NCI-H345 (cell line): ENCODE measurements at places on chromosomes 6 and 20.

GRCh38 chr20:48467622-48468021, 360.2 kb downstream of the PREX1 start:
- DNase-seq, result no peak

GRCh38 chr20:8213831-8214587, 81.9 kb downstream of the PLCB1 start:
- DNase-seq, result no peak

DNA sequence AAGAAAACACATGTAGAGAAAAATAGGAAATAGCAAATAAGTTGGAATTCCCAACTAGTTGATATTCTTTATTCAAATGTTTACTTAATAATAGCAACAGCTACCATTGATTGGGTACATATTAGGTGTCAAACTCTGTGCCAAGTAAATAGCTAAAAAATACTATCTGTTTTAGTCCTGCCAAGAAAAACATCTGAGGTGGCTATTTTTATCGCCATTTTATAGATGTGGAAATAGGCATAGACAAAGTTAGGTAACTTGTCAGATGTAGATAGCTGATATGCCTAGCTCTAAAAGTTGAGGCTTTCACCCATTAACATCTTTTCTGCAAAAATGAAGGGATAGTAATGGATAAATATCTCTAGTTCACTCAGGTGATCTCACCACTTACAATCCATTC, 549.2 kb upstream of the ID4 start:
- DNase-seq, result no peak

DNA sequence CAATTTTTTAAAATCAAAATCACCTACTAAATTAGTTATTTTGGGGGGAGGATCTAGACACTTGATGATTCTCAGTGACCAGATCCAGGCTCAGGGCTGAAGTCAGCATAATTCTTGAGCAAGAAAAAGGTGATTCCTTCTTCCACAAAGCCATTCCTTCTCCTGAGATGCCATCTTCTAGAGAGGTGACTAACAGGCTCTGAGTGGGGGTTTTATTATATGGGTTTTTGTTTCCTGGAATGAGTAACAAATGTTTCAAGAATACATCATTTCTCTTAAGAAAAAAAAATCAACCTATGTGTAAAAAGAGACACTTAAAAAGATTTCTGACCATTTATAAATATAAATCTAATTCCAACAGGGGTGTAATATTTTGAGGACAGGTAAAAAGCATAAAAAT, 154.3 kb downstream of the NFATC2 start:
- DNase-seq, result no peak

DNA sequence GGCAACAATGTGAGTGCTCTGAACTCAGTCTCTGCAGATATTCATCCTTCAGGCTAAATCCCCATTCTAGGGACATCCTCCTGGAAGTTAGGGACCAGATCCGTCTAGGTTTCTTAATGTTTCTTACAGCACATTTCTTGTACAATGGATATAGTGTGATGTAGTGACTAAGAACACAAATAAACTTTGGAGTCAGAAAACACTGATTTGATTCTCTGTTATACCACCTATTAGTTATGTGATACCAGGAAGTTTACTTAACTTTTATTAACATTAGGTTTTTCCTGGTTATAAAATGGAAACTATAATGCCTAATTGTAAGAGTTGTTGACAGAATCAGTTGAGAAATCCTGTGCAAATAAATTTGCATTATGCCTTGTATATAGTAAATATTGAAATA, 57.6 kb upstream of the KCNQ5 start:
- no peak for DNase-seq

DNA sequence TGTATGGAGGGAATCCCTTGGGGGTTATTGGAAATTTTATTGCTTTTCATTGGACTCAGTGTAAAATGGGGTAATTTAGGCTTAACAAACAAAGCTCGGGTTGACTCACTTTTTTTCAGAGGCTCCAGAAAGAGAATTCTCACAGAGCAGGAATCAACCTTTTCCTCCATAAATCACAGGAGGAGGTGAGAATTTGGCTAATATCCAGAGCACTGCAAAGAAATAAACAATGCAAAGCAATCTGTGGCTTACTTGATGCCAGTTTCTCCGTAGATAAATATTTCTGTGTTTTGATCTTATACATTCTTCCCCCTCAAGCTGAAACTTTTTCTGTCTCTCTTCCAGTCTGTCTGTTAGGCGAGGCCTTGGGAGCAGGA, 176.6 kb downstream of the TSHZ2 start:
- no peak for DNase-seq

GRCh38 chr6:161921602-161922395, 647.9 kb upstream of the AGPAT4 start:
- no peak for DNase-seq

GRCh38 chr6:156752666-156753301, 24.4 kb upstream of the ARID1B start:
- DNase-seq, result no peak

- DNase-seq, result no peak
Observed at GRCh38 chr6:9612489-9612888, 802.4 kb downstream of the TFAP2A start.

GRCh38 chr6:157099912-157100593, 223.3 kb downstream of the TMEM242 start:
- no peak for DNase-seq

GRCh38 chr20:19041787-19042186, 170.7 kb upstream of the SLC24A3 start:
- no peak for DNase-seq

- DNase-seq, result peak; percentile 70
Observed at GRCh38 chr6:40308533-40309306, 278.4 kb downstream of the LRFN2 start.

GRCh38 chr6:136890986-136891385, 31.1 kb upstream of the SLC35D3 start:
- no peak for DNase-seq

- no peak for DNase-seq
Observed at GRCh38 chr6:73236144-73236750, 11.0 kb upstream of the KHDC1L start.

DNA sequence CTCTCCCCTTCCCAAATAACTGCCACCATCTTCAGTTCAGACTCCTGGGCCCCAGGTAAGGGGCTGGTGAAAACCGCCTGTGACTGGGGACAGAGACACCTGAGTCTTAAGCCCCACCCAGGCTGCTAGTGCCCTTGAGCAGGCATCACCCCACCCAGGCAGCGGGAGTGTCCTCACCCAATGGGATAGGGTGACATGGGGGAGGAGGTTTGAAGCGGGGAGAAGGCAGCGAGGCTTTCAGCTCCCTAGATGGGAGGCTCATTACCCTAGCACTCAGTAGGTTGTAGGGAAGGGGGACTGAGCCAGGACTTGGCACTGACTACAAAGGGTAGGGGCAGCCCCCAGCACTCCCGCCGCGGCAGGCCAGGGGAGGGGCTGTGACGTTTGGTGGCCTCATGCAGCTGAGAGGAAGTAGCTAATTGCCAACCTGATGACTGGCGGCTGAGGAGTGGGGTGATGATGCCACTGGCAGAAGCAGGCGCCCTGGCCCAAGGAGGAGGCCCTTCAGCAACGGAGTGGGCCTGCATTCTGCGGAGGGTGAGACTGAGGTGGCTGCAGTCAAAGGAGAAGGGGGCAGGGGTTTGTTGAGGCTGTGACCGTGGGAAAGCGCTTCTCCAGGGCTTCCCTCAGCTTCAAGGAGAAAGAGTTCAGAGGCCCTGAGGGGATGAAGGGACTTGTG, 126.9 kb downstream of the MRPL14 start:
- peak; percentile 66 for DNase-seq

DNA sequence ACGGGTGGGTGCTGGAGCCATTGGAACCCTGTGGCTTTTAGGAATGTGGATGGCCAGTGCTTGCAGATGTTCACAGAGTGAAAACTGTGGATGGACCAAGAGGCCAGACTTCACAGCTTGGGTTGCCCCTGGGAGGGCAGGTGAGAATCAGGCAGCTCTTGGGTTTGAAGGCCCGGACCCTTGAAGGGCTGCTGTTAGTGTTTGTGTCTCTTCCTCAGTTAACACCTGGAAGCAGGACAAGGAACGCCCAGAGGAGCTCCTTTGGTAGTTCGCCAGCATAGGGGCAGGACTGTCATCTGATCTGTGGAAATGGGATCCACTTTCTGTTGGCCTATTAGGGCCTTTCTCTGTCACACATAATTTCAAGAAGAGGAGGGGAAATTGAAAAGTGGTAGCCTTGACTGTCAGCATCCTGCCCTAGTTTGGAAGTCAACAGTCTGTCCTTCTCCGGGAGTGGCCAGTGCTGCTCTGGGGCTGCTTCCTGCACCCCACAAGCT, 43.6 kb downstream of the RIOK1 start:
- DNase-seq, result no peak

GRCh38 chr6:130134582-130134981, 88.2 kb downstream of the SAMD3 start:
- no peak for DNase-seq

DNA sequence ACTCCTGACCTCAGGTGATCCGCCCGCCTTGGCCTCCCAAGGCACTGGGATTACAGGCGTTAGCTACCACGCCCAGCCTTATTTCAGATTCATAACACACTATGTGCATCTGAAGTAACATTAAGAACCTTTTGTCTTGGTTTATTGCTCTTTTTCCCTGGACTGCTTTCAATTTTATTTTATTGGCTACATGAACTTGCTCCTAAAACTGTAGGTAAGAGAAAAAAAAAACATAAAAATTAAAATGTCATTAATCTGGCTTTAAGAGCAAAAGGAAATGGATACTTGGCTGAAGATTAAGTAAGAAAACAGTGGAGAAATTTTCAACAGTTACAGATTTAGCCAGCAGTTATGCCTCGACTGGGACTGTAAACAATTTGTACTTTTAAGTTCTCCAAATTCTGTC, 62.5 kb downstream of the GJA1 start:
- DNase-seq, result no peak

GRCh38 chr20:54043076-54043967, 27.1 kb downstream of the BCAS1 start:
- no peak for DNase-seq

DNA sequence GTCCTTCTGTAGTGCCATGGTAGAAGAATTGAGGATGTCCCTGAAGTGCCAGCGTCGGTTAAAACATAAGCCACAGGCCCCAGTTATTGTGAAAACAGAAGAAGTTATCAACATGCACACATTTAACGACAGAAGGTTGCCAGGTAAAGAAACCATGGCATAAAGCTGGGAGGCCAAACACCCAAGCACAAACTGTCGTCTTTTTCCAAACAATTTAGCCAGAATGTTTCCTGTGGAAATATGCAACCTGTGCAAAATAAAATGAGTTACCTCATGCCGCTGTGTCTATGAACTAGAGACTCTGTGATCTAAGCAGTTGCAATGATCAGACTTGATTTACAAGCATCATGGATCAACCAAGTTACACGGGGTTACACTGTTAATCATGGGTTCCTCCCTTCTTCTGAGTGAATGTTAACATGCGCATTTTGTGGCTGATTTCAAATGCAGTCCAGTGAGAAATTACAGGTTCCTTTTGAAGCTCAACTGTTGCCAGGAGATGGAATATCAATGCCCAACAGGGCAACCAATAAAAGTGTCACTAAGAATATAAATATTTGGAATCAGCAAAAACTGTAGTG, 674.9 kb downstream of the GRIK2 start:
- no peak for DNase-seq

GRCh38 chr6:89027756-89028155, 52.8 kb upstream of the PNRC1 start:
- no peak for DNase-seq

DNA sequence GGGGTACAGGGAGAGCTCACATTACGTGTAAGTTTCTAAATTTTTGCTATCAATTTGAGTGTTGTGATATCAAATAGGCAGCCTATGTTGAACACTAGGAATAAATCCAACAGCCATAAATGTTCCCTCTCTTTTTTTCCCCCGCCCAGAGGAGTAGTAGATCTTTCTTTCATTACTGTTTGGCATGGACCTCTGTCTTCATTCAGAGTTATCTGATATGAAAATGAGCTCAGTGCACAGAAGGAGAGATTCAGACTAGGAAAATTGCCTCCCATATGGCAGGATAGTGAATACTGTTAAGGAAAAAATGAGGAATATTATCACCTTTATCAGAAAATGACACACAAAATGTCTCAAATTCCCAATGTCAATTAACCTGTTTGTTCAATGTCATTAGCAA, 110.0 kb upstream of the EYS start:
- no peak for DNase-seq

GRCh38 chr20:19688031-19688806, 69.8 kb upstream of the RIN2 start:
- DNase-seq, result peak; percentile 39

- no peak for DNase-seq
Observed at GRCh38 chr20:51217347-51218045, 194.6 kb upstream of the KCNG1 start.

GRCh38 chr6:149158076-149158475, 159.4 kb upstream of the TAB2 start:
- no peak for DNase-seq

- no peak for DNase-seq
Observed at GRCh38 chr6:44715925-44716324, 328.4 kb downstream of the CDC5L start.

- DNase-seq, result no peak
Observed at GRCh38 chr6:20606831-20607230, 72.6 kb downstream of the CDKAL1 start.

DNA sequence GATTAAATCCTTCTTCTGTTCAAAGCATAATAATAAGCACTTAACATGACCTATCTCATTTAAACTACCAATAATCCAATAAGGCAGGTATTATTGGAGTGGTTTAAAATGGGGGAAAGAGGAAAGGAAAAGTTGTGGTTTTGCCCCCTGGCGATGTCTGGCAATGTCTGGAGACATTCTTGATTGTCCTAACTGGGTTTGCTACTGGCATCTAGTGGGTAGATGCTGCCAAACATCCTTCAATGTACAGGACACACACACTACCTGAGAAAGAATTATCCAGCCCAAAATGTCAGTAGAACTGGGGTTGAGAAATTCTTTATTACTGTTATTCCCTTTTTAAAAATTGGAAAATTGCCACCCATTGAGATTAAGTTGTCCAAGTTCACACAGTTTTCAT, 25.2 kb upstream of the SRSF6 start:
- no peak for DNase-seq

DNA sequence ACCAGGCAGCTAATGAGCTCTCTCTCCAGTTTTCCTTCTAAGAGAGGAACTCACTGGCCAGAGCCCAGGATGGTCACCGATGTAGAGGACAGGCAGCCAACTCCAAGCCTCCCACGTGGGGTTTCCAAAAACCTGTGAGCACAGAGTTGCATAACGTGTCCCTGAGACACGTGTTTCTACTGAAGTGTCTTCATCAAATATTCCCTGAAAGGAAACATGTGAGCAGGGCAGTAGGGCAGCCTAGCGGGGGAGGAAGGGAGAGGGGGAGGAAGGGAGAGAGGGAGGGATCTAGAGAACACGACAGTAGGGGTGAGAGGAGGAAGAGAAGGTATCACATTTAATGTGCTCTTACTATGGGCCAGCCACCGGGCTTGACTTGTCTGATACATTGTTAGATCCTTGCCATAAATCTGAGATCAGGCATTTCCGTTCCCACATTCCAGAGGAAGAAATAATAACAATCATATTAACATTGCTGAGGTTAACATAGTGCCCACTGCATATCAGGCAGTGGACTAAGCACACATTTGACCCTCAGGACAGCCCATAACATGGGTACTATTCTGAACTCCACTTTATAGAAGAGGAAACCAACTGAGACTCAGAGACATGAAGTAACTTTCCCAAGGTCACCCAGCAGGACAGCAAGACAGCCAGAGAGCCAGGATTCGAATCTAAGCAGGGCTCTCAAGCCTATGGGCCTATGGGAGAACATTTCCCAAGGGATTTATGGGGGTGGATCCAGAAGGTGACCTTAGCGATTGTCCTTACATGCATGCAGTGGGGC, 4.5 kb upstream of the SYS1 start:
- no peak for DNase-seq

GRCh38 chr20:54221353-54221752, 13.5 kb downstream of the PFDN4 start:
- no peak for DNase-seq

- DNase-seq, result no peak
Observed at GRCh38 chr6:82958551-82958950, 107.1 kb downstream of the UBE3D start.
